ENCODE measurements at places on chromosomes 16 and 17.

- no peak for DNase-seq
These were observed 67.7 kb downstream of the CYLD start for GRCh38 chr16:50809561-50809960.

DNA sequence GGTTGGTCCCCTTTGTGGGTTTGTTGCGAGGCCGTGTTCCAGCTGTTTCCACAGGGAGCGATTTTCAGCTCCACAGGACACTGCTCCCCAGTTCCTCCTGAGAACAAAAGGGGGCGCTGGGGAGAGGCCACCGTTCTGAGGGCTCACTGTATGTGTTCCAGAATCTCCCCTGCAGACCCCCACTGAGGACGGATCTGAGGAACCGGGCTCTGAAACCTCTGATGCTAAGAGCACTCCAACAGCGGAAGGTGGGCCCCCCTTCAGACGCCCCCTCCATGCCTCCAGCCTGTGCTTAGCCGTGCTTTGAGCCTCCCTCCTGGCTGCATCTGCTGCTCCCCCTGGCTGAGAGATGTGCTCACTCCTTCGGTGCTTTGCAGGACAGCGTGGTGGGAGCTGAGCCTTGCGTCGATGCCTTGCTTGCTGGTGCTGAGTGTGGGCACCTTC lies 27.3 kb upstream of the STH start:
- no peak for DNase-seq

GRCh38 chr17:75759457-75759856 lies 5.5 kb downstream of the GALK1 start:
- no peak for DNase-seq

DNA sequence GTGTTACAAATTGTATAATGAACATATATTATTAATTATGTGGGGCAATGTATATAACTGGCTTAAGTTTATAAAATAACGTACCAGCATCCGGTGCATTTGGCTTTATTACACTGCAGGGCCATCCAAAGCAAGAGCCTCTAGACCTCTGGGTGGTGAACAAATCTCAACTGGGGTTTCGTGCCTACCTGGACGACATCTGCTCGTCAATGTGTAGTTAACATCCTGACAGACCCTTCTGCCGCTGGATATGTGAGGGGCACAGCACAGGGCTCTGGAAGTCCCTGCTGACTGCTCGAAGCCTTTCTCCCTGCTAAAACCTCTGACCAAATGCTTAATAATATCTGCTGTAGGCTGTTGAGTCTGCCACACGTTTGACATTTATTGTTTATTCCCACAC lies 2.3 kb downstream of the TMEM186 start:
- no peak for DNase-seq

DNA sequence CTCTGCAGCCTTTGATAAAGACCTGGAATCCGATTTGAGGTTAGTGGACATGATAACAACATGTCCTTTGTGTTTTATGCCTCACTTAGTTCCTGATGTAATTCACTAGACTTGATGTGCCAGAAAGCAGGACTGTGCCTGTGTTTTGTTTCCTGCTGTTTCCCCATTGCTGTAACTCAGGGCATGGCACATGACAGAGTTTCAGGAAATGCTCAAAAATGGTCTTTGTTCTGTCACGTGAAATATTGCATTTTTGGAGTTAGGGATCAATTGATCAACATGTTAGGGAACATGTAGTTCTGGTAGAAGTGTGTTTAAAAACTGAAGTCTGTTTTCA lies 32.8 kb downstream of the DHX38 start:
- DNase-seq = no peak

GRCh38 chr16:30491744-30492308 lies 19.3 kb downstream of the ITGAL start:
- peak; percentile 66 for DNase-seq

DNA sequence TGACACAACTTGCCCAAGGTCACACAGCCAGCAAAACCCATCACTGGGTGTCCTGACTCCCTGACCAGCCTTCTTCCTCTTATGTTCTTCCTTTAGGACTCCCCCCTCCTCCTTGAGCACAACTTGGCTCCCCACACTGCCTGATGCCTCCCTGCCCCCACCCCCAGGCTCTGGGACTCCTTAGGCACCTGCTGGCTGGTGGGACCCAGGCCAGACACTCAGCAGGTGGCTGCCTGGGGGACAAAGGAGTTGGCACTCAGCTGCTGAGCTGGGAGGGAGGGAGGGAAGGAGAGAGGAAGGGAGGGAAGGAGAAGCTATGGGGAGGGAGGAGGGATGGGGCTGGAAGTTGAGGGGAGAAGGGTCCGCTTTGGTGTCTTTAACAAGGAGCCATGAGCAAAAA lies 8.0 kb downstream of the SEZ6 start:
- DNase-seq = no peak

DNA sequence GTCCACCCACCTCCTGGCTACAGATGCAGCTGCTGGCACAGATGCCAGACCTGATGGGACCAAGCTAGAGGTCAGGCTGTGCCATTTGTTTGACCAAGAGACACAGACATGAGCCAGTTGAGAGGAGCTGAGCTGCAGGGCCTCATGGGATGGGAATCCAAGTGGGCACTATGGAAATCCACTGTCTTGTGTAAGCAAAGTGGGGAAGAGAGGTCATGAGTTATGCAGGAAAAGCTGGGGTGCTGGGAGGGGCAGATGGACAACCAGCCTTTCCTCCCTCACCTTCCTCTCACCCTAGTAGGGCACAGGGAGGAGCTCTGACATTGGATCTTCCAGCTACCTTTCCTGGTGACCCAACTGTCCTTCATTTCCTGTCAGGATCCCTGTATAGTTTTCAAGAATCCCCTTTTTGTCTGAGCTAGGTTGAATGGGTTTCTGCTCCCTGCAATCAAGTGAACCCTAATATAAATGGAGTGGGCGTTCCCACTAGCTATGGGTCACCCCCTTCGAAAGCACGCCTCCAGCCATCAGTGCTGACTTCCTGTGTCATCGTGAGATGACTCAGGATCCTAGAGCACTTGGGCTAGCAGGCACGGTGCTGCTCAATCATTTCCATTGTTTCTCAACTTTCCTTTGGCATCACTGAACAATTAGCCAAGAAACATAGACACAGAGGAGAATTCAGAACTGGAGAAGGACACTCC lies 13.6 kb downstream of the ATPAF2 start:
- peak; percentile 32 for DNase-seq

- no peak for DNase-seq
These were observed 527 bp upstream of the UBE2Z start for GRCh38 chr17:48907713-48908046.

DNA sequence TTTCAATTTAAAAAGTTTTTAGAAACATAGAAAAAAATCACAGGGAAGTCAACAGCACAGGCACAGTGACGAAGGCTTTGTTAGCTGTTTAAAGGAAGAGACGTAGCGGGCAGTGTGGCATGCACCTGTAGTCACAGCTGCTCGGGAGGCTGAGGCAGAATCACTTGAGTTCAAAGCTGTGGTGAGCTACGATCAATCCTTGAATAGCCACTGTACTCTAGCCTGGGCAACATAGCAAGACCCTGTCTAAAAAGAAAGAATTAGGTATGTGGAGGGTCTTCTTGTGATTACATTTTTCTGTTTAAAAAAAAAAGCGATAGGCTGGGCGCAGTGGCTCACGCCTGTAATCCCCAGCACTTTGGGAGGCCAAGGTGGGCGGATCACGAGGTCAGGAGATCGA lies 50.1 kb downstream of the FOXK2 start:
- no peak for DNase-seq

DNA sequence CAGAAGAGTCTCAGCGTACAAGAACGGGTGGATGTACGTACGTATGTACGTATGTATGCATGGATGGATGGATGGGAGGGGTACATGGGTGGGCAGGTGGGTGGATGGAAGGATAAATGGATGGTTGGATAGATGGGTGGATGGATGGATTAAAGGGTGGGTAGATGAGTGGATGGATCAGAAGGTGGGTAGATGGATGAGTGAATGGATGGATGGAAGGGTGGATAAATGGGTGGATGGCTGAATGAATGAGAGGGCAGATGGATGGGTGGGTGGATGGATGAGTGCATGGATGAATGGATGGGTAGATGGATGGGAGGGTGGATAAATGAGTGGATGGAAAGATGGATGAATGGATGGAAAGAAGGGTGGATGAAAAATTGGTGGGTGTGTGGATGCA lies 45.6 kb downstream of the ENGASE start:
- no peak for DNase-seq

GRCh38 chr16:48542020-48542473 lies 67.9 kb downstream of the N4BP1 start:
- no peak for DNase-seq

DNA sequence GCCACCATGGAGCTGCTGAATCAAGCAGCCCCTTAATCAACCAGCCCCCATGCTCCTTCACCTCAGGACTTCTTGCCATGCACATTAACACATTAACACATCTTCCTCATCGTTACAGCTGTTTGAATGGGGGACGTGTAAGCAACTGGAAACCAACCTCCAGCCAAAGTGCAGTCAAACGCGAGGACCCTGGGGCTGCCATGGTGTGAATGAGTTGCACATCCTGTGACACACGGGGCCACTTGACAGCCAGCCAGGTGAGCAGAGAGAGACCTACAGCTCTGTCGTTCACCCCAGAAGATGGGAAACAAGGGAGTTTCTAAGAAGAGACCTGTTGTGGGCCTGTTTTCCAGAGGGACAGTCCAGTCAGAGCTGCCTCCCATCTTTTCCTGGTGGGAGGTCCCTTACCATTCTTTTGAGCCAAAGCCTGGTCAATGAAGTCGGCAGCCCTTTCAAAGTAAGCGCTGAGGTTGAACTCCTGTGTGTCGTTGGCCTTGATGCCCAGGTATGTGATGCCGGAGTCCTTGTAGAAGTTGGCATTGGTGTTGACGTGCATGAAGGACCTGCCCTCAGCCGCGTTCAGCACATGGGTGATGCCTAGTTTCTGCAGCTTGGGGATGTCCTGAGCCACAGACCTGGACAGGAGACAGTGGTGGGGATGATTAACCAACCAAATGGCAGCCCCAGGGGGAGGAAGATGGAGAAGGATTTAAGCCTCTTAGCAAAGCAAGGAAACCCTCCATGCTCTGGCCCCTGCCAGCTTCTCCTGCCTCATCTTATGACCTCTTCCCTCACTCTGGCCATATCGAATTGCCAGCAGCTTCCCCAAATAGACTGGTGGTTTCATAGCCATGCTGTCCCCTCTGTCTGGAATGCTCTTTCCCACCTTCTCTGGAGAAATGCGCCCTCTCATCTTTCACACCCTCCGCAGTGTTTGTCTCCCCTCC lies 4.2 kb downstream of the DUSP3 start:
- DNase-seq = no peak

- no peak for DNase-seq
These were observed 11.3 kb downstream of the DNAAF1 start for GRCh38 chr16:84156342-84156784.

GRCh38 chr16:88554711-88555264 lies 15.4 kb upstream of the ZC3H18 start:
- no peak for DNase-seq

DNA sequence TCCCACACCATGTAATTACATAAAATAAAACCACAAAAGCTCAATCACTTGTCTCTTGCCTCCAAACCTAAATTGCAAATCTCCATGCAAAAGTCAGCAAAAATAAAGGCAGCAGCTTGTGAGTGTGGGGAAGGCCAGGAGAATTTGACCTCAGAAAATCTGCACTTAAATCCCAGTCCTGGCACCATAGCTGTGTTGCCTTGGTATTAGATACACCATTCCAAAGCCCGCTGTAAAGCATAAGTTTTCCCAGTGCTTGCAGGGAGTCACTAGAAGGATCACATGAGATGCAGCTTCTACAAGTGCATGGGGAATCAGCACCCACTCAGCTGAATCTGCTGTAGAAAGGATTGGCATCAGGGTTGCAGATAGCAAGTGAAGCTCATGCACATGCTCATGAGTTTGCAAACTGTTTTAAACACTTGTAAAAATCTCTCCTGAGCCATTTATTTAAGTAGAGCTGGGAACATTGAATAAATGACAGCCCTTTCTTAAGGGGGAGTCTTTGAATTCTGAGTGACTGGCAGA lies 495.0 kb upstream of the HSBP1 start:
- no peak for DNase-seq

DNA sequence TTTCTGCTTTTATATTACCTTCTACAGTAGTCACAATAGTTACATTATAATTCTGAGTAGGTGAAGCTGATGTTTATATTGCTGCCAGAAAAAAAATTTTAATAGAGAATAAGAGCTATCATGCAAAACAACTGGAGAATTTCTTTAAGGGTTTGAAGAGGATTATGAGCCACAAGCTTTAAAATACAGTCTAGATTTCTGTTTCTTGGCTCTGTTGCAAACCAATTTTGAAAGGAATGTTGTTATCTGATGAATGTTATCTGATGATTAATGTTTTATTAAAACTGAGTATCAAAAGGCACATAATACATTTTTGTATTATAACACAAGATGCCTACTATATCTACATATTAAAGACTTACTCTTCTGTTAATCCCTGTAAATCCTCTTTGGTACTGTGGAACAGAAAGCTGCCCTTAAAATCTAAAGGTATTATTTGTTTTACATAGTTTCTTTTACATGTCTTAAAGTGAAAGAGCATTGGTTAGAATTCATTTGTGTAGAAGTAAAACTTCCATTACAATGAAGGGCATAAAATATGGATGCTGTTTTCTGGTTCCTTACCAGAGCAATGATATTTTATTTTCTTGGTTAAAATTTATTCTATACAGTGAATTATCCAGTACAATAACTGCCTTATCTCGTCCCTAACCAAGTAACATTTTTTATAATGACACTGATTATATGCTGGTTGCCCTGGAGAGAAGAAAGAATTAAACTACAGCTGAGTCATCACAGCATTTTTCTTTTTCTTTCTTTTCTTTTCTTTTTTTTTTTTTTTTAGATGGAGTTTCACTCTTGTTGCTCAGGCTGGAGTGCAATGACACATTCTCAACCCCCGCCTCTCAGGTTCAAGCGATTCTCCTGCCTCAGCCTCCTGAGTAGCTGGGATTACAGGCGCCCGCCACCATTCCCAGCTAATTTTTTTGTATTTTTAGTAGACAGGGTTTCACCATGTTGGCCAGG lies 205.7 kb downstream of the TANC2 start:
- no peak for DNase-seq

DNA sequence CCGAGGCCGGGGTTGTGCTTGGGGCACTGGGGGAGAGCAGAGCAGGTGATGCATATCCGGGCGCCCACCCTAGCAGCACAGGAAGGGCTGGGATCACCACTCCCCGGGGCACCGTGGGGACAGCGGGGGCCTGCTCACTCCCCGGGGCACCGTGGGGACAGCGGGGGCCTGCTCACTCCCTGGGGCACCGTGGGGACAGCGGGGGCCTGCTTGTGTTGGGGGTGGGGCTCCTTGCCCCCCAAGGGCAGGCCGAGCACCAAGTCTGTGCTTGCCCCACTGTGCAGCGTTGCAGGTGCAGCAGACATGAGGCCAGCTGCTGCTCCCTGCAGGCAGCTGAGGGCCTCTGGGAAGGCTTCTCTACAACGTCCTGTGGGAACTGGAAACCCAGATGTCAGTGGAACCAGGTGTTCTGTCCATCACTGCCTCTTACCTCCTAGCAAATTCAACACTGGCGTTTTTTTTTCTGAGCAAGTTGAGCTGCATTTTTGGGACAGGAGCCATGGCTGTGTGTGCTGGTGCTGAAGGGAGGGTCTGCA lies 25.0 kb upstream of the ZNF750 start:
- no peak for DNase-seq

DNA sequence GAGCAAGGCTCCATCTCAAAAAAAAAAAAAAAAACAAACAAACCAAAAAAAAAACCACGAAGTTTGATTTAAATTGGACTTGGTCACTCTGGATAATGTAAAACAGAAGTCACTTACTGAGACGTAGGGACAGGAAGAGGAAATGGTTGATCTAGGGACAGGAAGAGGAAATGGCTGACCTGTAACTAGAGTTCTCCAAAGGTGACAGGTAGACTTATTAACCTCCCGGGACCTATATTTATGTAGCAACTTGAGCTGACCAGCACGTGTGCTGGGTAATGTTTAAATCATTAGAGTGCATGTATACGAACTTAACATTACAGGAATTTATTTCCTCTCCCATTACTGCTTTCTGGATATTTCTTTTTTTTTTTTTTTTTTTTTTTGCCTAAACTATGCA lies 81.5 kb upstream of the DHX40 start:
- no peak for DNase-seq
